ENCODE measurements at places on chromosomes 12 and 14.

- no peak for DNase-seq
These were observed 22.5 kb downstream of the SDS start for GRCh38 chr12:113381220-113381619.

DNA sequence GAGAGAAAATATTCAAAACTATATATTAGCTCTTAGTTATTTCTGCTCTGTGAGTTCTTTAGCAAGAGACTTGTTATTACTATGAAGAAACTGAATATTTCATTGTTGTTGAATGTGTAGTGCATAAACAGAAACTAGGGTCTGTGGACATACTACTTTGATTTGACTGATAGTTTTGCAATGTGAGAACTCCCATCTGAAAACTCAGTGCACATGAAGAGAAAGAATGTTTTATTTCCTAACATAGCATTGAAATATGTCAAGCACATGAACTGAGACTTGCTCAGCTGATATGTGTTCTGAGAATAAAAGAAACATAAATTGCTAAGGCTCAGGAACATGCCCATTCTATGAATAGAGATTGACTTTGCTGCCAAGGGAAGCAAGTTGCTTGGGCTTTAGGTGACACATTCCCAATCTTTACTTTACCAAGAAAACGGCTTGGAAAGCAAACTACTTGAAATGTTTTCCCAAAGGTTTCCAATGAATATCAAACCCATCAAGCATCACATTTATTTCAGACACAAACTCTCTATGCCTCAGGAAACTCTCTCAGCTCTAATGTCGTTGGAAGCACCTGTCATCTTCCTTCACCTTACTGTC is 290.4 kb downstream of the SLC16A7 start:
- no peak for DNase-seq

- no peak for DNase-seq
These were observed 74.0 kb downstream of the CLIP1 start for GRCh38 chr12:122348505-122348904.

GRCh38 chr12:58106195-58106594 is 164.8 kb downstream of the ATP23 start:
- no peak for DNase-seq

- DNase-seq: no peak
These were observed 15.7 kb upstream of the FBRSL1 start for GRCh38 chr12:132474237-132474741.

Data from NCI-H69 (cell line).